ENCODE measurements at places on chromosomes 7 and 10.
A peak's percentile ranks its signal among the peaks of the same experiment; 100 is the strongest.

DNA sequence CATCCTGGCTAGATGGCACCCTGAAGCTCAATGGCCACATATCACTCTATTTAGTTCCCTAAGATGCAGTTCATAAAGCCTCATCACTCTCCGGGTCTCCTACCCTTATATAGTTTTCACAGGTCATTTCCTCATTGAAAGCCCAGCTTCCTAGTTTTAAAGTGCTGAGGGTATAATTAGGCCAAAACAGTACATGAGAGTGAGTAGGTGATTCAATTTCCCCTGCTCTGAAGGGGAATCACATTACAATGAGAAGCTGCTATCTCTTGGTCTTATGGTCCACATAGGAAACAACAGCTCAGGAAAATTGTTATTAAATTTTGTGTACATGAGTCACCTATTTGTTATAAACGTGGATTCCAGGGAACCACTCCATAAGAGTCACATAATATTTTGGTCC, 162.0 kb downstream of the SEMA3E start:
- no peak for DNase-seq

DNA sequence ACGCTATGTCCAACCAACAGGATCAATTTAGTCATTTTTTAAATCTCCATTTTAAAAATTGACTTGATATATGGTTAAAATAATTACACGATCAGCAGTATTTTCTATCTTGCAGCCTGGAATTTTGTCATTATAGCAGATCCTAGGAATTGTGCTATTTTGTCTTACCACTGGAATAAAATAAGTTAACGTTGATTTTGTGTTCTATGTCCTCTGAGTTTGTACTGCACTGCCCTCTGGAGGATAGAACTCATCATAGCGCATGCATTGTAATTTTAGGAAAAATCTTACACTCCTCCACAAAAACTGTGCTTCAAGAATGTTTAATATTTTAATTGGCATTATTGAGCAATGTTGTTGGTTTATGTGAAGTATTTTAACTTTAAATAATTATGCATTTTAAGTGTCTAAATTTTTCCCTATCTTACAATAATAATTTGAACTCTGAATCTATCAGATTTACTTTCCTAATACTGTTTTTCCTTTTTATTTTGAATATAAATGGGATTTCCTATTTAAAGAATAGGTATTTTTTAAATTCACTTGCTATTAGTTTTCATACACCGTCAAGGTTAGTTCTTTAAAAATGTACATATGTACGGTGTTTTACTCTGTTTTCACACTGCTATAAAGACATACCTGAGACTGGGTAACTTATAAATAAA, 220.1 kb downstream of the PPP1R3A start:
- peak; percentile 21 for DNase-seq

GRCh38 chr10:71694567-71694968, 25.0 kb downstream of the C10orf105 start:
- DNase-seq = no peak

DNA sequence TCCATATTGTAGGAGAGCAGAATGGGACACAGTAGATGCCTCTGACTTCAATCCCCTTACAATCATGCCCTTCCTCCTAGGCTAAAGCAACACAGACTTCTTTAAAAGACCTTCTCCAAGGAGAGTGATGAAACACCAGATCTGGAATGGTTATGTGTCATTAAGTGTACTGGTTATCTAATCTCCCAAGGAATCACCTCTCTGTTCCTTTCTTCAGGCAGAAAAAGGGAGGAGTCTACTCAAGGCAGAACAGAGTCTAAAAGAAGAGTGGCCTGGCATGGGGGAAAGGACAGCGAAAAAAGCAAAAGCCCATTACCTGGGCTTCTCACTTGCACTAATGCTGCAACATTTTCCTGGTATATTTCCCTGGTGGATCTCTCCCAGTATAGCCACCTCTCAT, 2.9 kb downstream of the ELMO1 start:
- DNase-seq = no peak

- no peak for DNase-seq
Measured at GRCh38 chr7:155995183-155995612, 182.9 kb upstream of the SHH start.

- DNase-seq = no peak
Measured at GRCh38 chr10:10551596-10552301, 465.9 kb upstream of the CELF2 start.

DNA sequence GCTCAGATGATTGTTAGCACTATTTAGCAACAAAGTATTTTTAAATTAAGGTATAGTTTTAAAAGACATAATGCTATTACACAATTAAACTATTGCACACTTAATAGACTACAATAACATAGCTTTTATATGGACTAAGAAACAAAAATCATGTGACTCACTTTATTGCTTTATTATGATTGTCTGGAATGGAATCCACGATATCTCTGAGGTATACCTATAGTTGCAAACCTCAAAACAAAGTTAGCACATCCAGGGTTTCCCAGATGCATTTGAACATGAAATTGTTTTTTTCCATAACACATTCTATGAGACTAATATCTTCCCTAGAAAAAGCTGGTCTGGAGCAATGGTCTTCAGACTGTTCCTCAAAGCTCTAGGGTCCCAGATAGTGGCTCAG, 18.3 kb upstream of the RPEL1 start:
- DNase-seq = peak; percentile 37

- no peak for DNase-seq
Measured at GRCh38 chr10:133276435-133277201, at the start of gene ADAM8. Gene ADAM8, minus strand, starts transcription at chr10:133276868. Its CDS starts 51 bp downstream, at chr10:133276817.

GRCh38 chr7:85292908-85293576, 106.2 kb upstream of the SEMA3D start:
- DNase-seq = no peak

- no peak for DNase-seq
Measured at GRCh38 chr7:159197066-159197975, 52.7 kb upstream of the VIPR2 start.

DNA sequence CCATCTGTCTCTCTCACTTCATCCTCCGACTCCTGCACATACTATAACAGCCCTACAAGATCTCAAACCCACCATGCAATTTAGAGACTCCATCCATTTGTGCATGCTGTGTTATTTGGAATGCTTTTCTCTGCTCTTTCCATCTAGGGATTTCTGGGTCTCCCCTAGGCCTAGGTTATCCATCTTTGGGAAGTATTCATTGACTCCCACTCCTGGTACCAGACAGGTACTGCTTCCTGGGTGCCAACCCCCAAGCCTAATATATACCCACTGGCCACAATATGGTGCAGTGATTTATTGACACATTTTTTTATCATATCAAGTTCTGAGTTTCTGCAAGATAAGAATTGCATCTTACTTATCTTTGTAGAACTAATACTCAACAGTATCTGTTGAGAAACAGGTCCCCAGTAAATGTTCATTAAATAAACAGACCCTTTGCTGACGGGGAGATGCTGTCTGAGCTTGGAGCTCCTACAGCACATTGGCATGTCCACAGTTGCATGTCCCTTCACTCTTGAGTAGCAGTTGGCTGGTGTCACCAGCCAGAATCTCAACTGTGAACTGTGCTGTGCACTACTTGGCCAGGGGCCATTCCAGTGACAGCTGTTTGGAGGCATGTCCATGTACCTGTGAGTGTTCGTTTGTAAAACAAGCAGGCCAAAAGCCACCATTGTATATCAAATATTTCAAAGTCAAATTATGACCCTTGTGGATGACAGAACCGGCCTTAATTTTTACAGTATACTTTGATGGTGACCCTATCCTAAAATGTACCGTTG, 223.3 kb upstream of the NFE2L3 start:
- DNase-seq = no peak

DNA sequence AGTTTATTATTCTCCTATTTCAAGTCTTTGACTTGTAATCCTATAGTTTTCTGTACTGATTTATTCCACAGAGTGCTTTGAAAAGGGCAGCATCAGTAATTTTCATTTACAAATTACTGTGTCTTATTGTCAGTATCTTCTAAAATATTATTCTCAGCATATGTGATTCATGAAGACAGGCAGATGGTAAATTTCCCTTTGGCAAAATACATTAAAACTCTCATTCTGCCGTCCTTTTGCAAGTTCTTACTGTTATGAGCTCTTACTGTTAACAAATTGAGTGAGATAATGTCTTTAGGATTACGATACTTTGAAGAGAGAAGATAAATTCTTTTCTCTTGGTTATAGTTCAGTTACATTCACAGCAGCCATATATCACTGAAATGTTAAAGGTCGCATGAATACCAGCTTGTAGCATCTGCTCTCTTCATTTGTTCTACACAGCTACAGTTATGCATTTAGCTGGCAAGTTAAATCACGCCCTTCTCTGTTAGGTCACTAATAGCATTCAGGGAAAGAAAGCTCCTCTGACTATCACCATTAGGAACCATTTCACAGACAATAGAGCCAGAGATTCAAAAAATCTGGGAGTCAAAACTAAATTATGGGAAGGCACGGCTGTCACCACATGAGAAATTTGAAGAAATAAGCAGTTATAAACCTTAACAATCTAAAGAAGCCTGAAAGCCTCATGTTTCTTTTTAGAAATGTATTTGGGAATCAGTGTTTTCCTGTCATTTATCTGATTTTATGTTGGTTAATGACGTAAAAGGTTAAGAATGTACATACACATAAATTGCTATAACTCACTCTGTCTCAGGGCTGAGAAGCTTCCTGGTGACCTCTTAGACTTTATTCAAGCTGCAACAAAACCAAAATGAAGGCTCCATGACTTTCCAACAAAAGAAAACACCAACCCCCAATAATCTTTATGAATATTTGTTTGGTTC, 109.6 kb upstream of the SP4 start:
- DNase-seq = no peak

DNA sequence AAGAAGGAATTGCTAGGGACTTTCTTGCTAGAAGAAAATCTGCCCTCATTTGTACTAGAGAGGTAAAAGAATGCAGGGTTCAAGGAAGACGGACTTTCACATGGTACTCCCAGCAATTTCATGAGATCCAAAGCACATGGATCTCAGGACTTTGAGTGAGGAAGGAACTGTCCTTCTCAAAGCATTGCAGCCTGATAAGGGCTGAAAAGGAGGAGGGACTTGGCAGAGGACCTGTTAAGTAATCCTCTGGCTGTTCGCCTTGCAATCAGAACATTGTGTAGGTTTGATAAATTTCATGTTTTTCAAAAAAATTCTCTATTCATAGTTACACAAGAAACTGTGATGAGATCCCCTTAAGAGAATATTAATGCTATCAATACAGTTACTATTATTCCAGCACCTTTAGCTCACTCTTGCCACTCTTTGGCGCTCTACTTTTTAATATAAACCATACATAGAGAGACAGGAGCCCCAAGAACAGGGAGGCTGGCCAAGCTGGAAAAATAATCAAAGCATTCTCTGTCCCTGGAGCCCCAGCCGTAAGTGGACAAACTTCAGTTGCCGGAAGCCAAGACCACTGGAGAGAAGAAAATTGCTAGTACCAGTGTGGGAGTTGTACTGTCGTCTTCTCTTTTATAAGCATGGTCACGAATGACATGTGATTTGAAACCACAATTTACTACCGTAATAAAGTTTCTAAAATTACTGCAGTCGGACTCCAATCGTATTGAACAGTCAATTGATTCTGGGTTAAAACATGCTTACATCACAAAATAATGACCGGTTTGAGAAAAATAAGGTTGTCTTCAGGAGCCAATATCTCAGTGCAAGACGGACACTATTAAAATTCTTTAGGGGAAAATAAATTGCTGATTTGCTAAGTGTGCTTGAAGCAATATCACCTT, 424.4 kb downstream of the SDK1 start:
- no peak for DNase-seq

DNA sequence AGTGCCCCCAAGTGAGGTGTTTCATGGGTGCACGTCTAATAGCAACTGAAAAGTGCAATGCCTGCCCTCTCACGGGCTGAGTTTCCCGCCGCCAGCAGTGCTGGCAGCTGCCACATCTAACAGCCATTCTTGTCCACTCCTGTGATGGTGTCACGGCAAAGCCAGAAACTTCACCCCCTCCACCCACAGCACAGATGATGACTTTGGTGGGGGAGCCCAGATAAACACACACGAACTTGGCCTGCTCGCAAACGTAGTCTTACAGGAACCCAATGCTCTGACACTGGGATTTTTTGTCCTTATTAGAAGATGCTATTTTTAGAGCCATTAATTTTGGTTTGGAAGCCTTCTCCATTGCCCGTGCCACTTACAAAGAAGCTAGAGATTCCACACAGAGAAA, 26.7 kb downstream of the CPXM2 start:
- DNase-seq = no peak

DNA sequence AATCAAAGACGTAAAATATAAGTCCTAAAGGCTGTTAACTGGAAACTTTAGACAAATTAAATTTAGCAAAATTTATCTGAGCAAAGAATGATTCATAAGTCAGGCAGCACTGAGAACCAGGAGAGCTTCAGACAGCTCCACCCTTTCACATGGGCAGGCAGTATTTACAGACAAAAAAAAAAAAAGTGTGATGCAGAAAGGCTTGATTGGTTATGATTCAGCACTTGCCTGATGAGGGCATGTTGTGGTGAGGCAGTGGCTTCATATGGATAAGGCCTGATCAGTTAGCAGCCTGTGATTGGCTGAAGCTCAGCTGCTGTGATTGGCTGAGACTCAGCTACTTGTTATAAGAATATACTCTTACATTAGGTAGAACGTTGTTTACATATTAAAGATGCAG, 495.4 kb upstream of the POM121L12 start:
- no peak for DNase-seq

DNA sequence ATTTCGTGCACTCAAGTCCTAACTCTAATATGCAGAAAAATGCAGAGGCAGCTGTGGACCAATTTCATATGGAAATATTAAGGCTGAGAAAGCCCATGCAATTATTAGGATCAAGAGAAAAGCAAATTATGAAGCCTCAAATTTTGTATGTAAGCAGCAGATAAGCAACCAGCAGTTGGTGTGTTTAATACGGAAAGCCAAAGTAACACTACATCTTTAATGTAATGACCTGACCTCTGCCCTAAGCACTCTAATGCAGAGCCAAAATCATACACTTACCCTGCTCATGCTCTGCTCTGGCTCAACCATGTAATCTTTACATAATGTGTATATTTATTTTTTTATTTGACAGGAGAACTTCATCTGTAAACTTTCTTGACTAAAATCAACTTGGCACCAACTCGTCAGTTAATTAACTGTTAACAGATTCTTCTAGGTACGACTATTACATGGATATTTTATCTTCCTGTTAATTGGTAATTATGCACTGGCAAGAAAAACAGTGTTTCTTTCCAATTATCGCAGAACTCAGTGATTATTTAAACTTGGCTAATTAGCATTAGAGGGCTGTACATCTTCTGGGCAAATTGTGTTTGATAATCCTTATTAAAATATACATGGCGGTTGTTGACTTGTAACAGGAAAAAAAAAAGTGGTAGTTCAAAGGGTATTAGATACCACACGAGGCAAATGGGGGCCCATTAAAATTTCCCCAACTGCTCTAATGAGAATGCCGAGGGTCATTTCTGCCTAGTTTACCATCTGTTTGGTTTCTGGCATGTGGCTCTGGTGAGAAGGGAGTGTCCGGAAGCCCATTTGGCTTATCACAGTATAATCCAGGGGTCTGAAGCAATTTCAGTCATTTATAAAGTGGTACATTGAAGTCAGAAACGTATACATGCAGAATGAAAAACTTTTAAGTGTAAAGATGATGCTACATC, 94.5 kb downstream of the RELN start:
- DNase-seq = no peak

DNA sequence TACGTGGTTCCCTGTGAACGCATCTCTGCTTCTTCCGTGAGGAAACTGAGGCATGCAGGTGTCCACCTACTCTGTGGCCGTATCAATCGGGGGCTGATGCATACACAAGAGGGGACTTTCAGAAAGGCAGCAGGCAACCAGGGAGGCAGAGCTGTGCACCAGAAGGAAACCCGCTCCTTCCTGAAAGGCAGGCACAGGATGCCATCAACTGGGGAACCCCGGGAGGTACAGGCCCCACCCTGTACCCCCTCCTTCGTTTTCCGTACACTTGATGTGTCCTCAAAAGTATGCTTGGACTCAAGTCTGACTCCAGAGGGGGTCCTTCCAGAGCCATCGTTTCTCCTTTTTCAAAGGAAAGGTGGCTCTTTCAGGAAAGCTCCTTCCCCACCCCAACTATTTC, 59.5 kb downstream of the ASB13 start:
- no peak for DNase-seq

Data from fibroblast of skin of right biceps (primary cell).